Mucosa of descending colon (tissue), 3 donors: ENCODE measurements at places on chromosomes 5 and 9.

DNA sequence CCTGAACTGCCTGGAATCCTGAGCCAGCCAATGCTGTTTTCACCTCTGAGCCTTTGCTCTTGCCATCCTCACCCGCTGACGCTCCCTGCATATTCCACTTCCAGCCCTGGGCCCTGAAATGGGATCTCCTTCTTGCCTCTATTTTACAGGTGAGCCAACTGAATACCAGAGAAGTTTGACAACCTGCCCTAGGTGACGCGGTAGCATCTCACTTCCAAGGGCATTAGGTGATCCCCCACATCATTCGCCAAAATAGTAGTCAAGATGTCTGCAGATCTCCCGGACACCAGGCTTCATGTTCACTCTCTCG lies 43.5 kb downstream of the FOXI1 start:
- DNase-seq: no peak

DNA sequence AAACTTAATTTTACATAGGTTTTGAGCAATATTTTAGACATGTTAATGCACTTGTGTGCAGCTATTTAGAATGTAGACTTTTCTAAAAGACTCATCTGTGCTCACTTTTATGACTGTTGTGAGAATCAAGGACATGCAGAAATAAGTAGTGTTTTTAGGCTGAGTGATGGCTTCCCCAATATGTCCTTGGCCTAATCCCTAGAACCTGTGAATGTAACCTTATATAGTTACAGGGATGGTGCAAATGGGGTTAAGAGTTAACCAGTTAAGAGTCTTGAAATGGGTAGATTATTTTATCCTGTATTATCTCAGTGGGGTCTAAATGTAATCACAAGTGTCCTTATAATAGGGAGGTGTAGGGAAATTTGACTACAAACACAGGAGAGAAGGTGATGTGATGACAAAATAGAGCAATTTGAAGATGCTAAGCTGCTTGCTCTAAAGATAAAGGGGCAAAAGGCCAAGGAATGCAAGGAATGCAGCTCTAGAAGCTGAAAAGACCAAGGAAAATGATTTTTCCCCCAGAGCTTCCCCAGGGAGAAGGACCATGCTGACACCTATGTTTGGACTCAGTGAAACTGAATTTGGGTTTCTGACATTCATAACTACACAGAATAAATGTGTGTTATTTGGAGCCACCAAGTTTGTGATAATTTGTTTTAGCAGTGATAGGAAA lies 298.0 kb upstream of the PAPPA start:
- DNase-seq: no peak

DNA sequence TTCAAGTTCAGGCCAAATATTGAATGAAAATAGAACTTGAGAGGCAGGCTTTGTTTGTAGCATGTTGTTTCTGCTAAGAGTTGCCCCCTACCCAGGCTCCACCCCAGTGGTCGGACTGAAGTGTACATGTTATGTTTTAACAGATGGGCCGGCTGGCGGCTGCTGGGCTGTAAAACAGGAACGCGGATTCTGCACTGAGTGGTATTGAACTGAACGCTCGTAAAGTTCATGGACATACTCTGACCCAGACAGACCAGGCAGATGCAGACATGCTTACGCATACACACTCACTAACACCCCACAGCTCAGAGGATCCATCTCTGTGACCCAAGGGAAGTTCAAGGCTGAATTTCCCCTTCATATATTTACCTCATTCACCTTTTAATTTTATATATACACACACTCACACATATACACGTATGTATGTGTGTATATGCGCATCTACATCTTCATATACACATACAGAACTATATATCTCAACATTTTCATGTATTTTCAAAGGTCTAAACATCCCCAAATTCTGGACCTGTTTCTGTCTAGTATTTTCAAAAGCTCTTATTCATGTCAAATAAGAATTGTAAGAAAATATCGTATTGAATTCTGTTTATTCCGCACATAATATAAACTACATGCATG lies 1.4 kb downstream of the MARCHF3 start:
- peak; percentile 59 for DNase-seq

GRCh38 chr5:135456238-135457099 lies 4.3 kb upstream of the TIFAB start:
- DNase-seq: no peak

DNA sequence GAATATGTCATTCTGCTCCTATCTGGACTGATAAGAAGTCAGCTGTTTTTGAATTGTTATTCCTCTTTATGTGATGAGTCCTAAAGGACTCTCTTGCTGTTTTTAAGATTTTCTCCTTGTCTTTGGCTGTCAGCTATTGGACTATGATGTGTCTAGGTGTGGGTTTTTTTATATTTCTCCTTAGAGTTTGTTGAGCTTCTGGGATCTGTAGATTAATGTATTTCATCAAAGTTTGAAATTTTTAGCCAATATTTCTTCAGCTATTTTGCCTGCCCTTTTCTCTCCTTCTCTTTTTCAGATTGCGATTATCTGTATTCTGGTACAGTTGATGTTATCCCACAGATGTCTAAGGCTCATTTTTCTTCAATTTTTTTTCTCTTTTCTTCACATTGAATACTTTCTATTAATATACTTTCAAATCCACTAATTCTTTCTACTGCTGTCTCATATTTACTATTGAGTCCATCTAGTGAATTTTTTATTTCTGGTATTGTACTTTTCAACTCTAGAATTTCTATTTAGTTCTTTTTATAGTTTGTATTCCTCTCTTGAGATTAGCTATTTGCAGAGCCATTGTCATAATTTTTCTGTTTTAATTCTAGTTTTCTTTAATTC lies 31.1 kb downstream of the RPS23 start:
- no peak for DNase-seq

- DNase-seq: no peak
Measured at GRCh38 chr5:178252258-178252657, 19.7 kb upstream of the PHYKPL start.

DNA sequence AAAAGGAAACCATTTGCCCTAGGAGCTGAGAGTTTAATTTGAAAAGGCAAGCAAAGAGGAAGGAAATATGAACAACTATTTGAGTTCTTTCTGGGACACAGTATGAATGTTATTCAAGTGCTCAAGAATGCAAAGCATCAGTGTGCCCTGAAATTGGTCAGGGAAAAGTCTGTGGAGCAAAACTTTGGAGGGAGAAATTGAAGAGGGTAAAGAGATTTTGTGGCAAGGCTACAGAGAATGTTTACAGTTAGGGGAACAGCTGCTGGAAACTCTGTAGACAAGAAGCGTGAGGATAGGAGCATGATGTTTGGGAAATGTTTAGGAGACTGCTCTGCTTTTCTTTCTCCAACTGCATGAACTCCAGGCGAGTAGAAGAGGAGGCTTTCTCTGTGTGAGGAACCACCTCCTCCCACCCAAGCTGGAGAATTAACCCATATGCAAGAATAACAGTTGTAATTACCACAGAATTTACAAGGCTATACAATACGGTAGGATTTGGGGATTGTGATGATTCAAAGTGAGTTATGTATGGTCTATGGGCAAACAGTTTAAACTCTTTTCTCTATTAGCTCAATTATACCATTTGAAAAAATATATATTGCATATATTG lies 75.4 kb upstream of the IL7R start:
- DNase-seq: no peak

GRCh38 chr5:145360936-145361335 lies 474.2 kb downstream of the PRELID2 start:
- DNase-seq: no peak

GRCh38 chr9:120875954-120876841 lies 790 bp downstream of the PHF19 start:
- DNase-seq: peak; percentile 83
